ENCODE measurements at places on chromosomes 7 and 10. TPM values are rescaled to one million over a fixed set of nuclear protein-coding genes. Genes with fewer than 3 reads are reported as not detected.

DNA sequence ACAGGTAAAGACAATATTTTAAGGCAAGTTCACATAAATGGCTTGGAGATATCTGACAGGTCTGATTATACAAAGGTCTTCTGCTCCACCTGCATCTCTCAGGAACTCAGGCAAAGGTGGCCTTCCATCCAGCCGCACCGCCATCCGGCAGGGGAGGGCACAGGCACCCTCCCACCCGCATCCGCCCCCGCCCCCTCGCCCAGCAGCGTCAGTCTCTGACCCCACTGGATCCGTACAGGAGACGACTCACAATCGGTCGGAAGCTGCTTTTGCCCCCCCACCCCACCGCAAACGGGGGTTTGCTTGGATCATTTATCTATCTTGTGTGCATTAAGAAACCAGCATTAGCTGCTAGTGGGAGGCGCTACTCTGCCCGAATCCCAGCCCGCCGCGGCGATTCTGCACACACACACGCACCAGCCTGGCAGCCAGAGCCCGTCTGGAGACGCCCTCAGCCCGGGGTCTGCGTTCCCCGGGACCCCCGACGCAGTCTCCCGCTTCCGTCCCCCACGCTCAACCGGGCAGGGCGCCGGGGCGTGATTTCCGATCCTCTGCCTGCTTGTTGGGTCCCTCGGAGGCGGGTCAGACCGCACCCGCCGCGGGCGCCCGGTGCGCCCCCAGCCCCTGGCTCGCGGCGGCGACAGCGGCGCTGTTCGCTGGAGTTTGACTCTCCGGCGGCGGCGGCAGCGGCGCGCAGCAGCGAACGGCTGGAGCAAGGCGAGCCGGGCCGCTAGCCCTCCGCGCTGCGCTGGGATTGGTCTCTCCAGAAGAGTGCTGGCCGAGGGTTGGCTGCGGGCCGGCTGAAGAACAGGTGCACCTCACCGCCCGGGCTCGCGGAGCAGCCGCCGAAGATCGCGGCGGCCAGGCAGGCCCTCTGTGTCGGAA is 820 bp upstream of the NRG3 start:
- DNase-seq, result peak; percentile 69

GRCh38 chr10:121611393-121612159 is 13.3 kb upstream of the FGFR2 start:
- no peak for DNase-seq

- DNase-seq, result no peak
These were observed 97.7 kb upstream of the CELF2 start for GRCh38 chr10:10919976-10920375.

GRCh38 chr10:132712291-132712690 is 73.7 kb downstream of the NKX6-2 start:
- peak; percentile 3 for DNase-seq

DNA sequence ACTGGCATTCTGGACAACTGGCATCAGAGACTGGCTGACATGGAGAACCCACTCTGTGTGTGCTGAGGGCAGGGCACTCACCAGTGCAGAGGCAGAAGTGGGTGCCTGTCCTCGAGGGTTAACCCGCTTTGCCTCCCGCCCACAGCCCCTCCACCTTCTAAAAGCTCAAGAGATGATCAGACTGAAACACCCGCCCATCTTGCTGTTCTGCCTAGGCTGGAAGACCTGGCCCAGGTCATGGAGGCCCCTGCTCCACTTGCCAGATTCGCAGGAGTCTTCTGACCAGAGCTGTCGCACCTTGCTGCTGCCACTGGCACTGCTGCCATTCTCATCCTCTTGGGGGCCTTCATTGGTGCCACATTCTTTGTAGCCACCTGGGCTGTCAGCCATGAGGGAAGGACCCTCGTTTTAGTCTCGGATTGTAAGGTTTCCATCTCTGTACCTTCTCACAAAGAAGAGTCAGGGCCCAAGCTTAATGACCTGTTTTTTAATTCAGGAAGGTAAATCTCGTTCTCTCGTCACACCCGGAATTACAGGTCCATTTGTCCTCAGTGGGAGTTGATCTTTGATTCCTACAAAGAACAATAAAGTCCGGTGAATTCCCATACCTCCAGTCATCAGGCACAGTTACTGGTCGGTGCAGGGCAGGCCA is 1.9 kb downstream of the CYREN start:
- no peak for DNase-seq

GRCh38 chr10:73414230-73414945 is 530 bp upstream of the ANXA7 start:
- no peak for DNase-seq

GRCh38 chr7:5476001-5476400 is 52.4 kb upstream of the TNRC18 start:
- DNase-seq, result no peak

- no peak for DNase-seq
These were observed 10.8 kb downstream of the COL1A2 start for GRCh38 chr7:94405506-94405905.

Gene SPDYE2
- total RNA-seq, result not detected

Gene CLDN3
- not detected for total RNA-seq

Gene TMEM178B
- total RNA-seq, result 29.9 TPM

Gene OR2A5
- total RNA-seq, result not detected

Gene CYP2C8
- total RNA-seq, result 0.34 TPM

Gene SHH
- total RNA-seq, result not detected

Gene VWA2
- 0.13 TPM for total RNA-seq

Gene TRIP6
- 36.5 TPM for total RNA-seq

Gene CRHR2
- total RNA-seq, result 0.16 TPM

Gene PSD
- 2.3 TPM for total RNA-seq

Gene OPN4
- total RNA-seq, result 0.18 TPM

Gene ZNRF2
- 10.2 TPM for total RNA-seq

Gene TUBB8
- not detected for total RNA-seq

Gene DENND2A
- 9.6 TPM for total RNA-seq
